Ovary (tissue), 10 donors: ENCODE measurements at places on chromosomes 13 and 19. TPM values are rescaled to one million over a fixed set of nuclear protein-coding genes. Genes with fewer than 3 reads are reported as not detected.

DNA sequence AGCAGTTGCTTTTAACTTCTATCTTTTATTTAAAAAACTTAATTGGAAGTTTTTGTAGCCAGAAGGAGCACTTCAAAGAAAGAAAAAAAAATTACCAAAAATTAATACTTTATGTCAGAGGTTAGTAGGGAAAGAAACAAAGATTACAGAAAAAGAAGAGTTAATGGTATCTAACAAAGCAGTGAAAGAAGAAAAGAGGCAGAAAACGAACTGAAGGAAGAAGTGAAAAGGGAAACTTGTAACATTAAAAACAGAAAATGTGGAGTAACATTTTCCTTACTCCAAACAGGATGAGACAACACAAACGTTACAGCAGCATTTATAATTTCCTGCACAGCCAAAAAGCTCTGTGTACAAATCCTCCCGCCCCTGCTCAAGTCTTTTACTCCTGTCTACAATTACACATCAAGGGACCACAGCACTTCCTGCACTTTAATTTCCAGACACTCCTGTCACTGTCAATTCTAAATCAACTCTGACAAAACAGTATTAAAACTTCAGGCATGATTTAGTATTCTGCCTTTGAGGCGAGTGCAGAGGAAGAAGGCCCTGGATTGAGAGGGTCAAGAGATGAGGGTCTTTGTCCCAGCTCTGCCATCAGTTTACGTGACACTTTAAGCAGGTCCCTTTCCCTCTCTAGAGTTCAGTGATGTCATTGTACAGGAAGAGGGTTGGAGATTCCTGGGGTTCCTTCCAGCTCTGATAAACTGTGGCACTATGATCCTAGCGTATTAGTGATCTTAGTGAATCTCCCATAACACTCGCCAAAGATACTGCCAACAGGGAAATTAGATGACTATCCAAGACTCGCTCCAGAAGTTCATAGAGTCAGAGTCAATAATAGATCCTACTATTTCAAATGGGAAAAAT, 53.2 kb upstream of the LSM14A start:
- H3K27me3 ChIP-seq: peaks cover 3% of the 10 kb centered on the region
- DNase-seq: no peak
- H3K4me3 ChIP-seq: no peak overlapping the region
- H3K27ac ChIP-seq: no peak overlapping the region

DNA sequence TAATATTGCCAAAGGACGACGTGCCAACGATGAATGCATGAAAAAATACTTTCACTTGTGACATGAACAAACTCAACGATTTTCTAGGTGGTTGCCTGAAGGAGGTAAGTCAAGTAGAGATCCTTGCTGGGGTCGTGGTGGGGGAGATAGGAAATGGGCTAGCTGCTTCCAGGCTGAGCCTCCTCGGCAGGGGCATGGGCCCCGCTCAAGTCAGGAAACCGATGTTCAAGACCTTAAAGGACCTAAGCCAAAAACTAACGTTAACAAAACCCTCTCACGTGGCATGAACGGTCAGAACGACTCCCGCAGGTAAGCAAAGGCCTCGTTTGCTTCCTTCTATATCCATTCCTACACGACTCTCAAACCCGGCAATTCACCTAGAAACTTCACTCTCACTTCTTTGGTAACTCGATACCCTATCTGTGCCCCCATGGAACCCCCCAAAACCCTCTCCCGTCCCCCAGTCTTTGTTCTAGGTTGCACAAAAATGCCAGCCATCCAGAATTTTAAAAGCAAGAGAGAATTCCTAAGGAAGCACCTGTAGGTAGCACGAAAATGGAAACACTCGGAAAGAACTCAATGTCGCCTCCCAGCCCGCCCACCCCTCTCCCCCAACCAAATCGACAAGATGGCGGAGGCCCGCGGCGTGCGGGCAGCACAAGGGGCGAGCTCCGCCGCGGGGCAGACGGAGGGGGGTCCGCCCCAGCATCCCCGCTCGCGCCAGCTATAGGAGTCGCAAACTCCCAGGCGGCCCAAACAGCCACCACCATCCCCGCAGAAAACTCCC, 13.6 kb downstream of the ACP4 start:
- peak overlapping the region; percentile 98 for H3K27ac ChIP-seq
- H3K27me3 ChIP-seq: no peaks in the 10 kb centered on the region
- peaks cover 7% of the 10 kb centered on the region for H3K4me1 ChIP-seq

DNA sequence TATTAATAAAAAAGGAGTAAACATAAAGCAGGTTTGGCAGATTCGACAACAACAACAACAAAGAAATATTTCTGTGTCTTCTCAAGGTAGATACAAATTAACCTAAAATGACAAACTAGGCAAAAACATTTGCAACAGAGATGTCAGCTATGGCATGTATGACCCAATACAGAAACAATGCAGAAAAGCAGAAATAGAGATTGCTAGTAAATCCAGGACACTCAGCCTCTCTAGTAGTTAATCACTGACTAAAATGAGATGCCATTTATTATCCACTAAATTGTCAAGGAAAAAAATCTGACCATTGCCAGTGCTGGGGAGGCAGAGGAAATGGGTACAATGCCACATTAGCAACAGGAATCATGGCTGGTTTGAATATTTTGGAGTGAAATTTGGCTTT, 250.5 kb downstream of the TEX29 start:
- no peak for DNase-seq
- H3K36me3 ChIP-seq: no peaks in the 10 kb centered on the region
- no peaks in the 10 kb centered on the region for H3K4me1 ChIP-seq

DNA sequence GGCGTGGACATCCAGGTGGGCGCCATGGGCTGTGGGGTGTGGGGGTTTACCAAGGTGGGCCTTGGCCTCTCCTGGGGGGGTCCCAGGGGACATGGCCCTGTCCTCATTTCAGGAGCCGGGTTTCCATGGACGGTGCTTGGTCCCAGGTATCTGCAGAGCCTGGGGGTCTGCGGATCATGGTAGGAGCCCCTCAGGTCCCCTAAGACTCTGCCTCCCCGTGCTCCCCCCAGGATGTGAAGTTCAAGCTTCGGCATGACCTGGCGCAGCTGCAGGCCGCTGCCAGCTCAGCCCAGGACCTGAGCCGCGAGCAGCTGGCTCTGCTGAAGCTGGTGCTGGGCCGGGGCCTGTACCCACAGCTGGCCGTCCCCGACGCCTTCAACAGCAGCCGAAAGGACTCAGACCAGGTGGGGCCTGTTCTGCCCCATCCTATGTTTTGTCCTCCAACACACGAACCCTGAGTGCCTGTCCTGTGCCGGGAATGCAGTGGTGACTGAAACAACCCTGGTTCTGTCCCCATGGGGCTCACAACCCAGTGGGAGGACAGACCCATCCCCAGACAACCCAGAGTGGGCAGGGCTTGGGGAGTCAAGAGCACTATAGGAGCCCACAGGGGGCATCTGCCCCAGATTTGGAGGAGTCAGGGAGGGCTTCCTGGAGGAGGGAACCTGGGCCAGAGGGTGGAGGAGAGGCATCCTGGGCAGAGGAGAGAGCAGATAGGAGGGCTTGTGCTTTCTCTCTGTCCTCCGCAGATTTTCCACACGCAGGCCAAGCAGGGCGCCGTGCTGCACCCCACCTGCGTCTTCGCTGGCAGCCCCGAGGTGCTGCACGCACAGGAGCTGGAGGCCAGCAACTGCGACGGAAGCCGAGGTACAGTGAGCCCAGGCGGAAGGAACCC, 26.8 kb downstream of the DHX34 start:
- H3K36me3 ChIP-seq: peaks cover 7% of the 10 kb centered on the region
- H3K4me1 ChIP-seq: no peaks in the 10 kb centered on the region
- no peak for DNase-seq
- no peak overlapping the region for H3K4me3 ChIP-seq
- H3K27me3 ChIP-seq: no peaks in the 10 kb centered on the region
- H3K27ac ChIP-seq: no peak overlapping the region

GRCh38 chr19:44687888-44688287, 11.1 kb upstream of the CEACAM16 start:
- H3K4me1 ChIP-seq: peaks cover 4% of the 10 kb centered on the region
- no peak overlapping the region for H3K4me3 ChIP-seq
- no peak for DNase-seq
- no peaks in the 10 kb centered on the region for H3K27me3 ChIP-seq
- H3K36me3 ChIP-seq: no peaks in the 10 kb centered on the region

GRCh38 chr13:99357941-99358340, 50.7 kb upstream of the GPR183 start:
- no peak overlapping the region for H3K4me3 ChIP-seq
- H3K36me3 ChIP-seq: no peaks in the 10 kb centered on the region
- no peak overlapping the region for H3K27ac ChIP-seq
- DNase-seq: no peak

- no peaks in the 10 kb centered on the region for H3K27me3 ChIP-seq
- peak within 1 kb of the TSS; percentile 31 for H3K4me3 ChIP-seq
- peaks cover 24% of the 10 kb centered on the region for H3K4me1 ChIP-seq
- no peaks in the 10 kb centered on the region for H3K36me3 ChIP-seq
Measured at GRCh38 chr19:4518345-4519171, at the start of gene PLIN4. Gene PLIN4 (minus strand): TSS chr19:4518486. CDS start chr19:4518272, 214 bp downstream.

- no peak overlapping the region for H3K4me3 ChIP-seq
- H3K27ac ChIP-seq: no peak overlapping the region
- H3K36me3 ChIP-seq: no peaks in the 10 kb centered on the region
- no peaks in the 10 kb centered on the region for H3K4me1 ChIP-seq
- no peak for DNase-seq
- H3K27me3 ChIP-seq: no peaks in the 10 kb centered on the region
Measured at GRCh38 chr13:45943965-45944364, 92.4 kb upstream of the SIAH3 start.

DNA sequence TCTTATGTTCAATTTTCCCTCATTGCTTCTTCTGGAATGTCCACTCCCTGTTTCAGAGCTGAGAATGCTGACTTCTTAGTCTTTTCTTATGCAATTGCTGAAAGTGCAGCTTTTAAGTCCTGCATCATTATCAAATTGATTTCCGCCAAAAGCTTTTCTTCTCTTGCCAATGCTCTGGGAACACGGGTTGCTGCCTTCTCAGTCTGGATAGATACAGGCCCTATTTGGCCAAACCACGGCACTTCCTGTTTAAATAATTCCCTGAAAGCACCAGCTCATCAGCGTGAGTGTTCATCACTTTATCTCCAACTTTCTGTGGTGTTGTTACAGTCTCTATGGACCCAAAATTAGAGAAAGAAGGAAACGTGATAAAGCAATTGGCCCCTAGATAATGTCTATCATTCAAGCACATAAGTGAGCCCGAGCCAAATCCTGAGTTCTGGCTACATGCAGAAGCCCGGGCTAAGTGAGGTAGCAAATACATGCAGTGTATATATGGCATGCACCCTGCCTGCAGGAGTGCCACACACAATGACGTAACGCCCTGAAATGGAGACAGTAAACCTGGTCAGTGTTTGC, 85.7 kb downstream of the CYSLTR2 start:
- H3K27me3 ChIP-seq: no peaks in the 10 kb centered on the region
- no peaks in the 10 kb centered on the region for H3K36me3 ChIP-seq
- DNase-seq: peak; percentile 38
- peaks cover 4% of the 10 kb centered on the region for H3K4me1 ChIP-seq
- no peak overlapping the region for H3K4me3 ChIP-seq
- no peak overlapping the region for H3K27ac ChIP-seq

Gene IZUMO4
- 15.3 TPM for total RNA-seq

Gene ERVV-1
- total RNA-seq: not detected

Gene SHC2
- 3.6 TPM for total RNA-seq

Gene PSG3
- not detected for total RNA-seq
